ENCODE measurements at places on chromosomes 3 and 15.

DNA sequence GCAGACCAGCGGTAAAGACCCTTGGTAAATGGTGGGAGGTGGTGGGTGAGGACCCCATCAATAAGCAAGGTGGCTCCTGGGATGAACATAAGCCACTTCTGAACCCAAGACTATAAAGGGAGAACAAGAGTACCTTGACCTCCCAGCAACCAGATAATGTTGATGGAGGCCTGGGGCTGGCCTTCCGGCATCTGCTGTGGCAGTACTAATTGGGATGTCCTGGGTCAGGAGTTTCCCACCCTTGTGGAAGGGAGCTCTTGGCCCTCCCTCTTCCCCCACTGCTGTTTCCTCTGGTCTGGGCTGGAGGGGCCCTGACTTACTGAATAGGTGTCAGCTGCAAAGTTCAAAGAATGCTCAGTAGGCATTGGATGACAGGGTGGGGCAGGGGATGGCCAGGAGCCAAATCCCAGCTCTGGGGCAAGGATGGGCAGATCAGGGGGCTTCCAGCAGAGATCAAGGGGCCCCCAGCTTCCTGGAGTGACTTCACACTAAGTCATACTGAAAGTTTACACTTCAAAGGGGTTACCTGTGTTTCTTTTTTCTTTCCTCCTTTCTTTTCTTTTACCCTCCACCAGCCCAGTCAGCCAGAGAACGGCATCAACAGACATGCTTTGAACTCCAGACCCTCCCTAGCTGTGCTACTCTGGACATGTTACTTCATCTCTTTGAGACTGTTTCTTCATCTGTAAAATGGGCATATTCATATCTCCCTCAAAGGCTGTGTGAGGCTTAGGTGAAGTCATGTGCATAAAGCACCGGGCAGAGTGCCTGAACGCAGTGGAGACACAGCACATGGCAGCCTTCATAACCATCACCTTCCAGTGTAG is 1.5 kb downstream of the RBP1 start:
- DNase-seq, result no peak

GRCh38 chr3:110791995-110792686 is 279.5 kb upstream of the NECTIN3 start:
- no peak for DNase-seq

GRCh38 chr3:15098503-15099363 is at the start of gene RBSN:
Gene RBSN, minus strand, starts transcription at chr3:15099148. Its CDS starts 3,028 bp downstream, at chr3:15096120.
- DNase-seq, result peak; percentile 97

DNA sequence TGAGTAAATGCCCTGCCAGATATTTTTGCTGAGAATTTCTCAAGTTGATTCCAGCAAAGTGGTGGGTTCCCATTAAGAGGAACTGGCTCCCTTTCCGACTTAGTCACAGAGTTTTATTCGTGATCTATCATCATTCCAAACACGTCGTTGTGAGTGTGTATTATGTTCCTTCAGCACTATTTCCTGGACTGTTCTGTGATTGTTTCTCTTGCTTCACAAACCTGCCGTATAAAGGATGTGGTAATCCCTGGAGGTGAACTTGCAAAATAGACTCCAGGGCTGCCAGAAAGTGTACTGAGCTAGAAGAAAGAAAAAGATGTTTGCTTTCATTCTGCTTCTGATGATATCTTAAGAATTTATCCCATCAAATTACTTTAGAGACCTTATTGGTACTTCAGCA is 14.5 kb upstream of the CAPN3 start:
- no peak for DNase-seq

GRCh38 chr15:83866692-83867091 is 212.8 kb downstream of the ADAMTSL3 start:
- no peak for DNase-seq

GRCh38 chr3:146164071-146164470 is 3.1 kb upstream of the PLOD2 start:
- DNase-seq, result no peak

DNA sequence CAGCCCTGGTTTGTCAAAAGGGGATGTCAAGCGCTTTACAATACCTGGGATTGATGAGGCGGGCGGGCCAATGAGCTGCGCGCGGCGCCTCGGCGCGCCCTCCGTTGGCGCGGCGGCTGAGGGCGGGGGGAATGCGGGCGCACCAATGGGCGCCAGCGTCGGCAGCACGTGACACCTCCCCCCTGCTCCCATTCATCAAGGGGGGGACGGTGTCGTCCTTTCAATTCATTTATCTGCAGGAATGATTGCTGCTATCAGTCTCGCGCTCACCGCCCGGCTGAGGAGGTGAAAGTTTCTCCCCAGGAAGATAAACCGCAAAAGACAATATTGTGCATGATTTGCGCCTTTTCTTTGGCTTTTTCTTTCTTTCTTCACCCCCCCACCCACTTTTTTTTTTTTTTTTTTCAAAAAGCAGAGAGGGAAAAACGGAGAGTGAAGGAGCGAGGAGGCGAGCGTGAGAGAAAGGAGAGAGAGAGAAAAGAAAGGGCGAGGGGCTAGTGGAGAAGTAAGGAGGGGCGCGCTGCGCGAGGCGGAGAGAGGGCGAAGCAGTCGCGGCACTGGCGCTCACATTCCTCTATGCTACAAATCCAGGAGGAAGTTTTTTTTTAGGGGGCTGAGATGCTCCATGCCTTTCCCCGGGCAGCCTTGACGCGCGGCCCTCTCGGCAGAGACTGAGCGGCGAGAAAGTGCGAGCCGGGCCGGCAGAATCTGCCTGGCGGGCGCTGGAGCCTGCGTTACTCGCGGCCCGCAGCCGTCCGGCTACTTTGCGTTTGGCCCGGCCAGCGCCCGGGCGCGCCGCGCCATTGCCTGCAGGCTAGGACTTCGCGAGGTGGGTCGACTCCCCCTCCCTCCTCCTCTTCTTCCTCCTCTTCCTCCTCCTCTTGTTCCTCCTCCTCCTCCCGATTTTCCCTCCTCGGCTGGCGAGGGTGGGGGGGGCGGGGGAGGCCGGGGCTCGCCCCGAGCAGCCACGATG is at the start of gene ZIC1:
Gene ZIC1 (plus strand): TSS at position 223 of the 973 bp plus-strand sequence. CDS start 748 bp downstream, at position 971.
- DNase-seq, result no peak

Data from T-helper 2 cell treated with Interferon-gamma antibody and Interleukin-4, amounts not matched to agents 5 μg/mL and 100 μg/mL, for 36 hours (primary cell).